ENCODE measurements at places on chromosomes 6 and 20.

DNA sequence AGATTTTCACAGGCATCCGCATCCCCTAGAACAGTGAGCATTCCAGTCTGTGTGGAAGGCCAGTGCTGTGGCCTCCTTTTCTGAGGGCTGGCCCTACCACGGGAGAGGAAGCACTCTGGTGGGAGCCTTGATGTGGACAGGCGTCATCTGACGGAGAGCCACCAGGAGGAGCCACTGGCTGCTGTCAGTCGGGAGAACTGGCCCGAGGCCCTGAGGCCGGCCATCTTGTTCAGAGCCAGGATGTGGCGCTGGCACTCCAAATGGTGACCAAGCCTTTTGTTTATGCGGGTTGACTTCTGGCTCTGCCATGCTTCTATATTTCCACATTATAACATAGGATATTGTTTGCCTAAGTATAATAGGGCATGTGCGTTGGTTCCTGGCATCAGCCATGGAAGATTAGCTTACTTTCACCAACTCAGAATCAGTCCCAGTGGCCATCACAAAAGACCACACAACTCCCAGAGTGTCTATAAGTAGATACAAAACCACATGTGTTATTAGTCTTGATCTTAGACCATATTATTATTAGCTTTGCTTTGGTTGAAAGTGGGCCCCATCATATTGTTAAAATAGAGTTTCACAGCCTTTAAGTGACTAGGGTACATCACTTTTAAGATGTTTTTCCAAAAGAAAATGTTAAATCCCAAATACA, 273.9 kb upstream of the TAB2 start:
- DNase-seq: no peak

DNA sequence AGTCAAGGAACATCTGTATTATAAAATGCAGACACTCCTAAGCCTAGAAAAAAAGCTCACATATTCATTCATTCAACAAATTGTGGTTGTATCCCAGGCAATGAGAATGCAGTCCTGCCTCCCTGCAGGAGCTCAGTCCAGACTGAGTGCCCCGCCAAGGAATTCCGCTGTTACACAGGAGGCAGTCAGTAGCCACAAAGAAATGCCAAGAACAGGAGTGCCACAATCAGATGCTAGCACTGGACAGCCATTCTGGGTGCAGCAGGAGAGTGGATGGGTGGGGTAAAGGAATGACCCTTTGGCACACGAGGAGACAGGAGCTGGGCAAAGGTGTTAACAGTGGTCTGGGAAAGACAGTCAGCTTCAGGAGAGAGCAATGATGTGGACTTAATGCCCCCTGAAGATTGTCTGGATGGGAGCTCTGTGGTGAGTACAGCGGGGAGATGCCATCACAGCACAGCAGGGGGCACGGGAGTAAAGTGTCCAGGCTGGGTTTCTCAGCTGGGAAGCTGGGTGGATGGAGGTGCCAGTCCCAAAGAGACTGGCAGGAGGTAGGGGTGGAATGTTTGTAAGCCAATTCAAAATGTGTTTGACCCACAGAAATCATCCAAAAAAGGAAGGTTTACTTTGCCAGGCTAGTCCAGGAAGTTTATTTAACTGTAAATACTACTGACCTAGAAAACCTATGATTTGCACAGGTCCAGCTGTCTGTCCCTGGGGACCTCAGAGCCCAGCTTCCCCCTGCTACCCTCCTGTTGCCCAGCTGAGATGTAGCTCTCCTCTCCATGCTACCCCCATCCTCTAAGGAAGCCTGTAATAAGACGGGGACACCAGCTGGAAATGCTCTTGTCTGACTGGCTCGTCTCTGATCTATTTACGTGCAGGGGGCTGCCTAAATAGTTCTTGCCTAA, 84.1 kb downstream of the SLC23A2 start:
- no peak for DNase-seq

DNA sequence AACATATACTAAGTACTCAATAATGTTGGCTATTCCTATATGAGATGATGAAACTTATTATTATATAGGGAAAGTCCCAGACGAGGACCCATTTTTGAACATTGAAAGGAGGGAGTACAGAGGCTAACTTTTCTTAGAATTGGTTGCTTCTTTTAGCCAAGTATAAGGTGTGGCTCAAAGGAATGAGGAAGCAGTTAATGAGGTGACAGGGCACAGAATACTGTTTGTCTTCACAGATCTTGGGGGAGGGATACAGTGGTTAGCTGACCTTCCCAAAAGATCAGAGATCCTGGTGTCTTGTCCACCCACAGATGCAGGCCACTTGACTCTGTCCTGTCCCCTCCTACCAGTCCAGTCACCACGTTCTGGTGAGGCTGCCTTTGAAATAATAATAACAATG, 67.8 kb upstream of the EPB41L1 start:
- no peak for DNase-seq

GRCh38 chr6:150932996-150933395, 67.5 kb downstream of the MTHFD1L start:
- DNase-seq: no peak
